ENCODE measurements at places on chromosomes 1 and 21. TPM values are rescaled to one million over a fixed set of nuclear protein-coding genes. Genes with fewer than 3 reads are reported as not detected.

The CD1B gene
- not detected for total RNA-seq

The PROK1 gene
- not detected for total RNA-seq

The EFNA1 gene
- 0.50 TPM for total RNA-seq

The PTPN7 gene
- total RNA-seq = not detected

GRCh38 chr1:76613886-76614285, 253.4 kb upstream of the ST6GALNAC5 start:
- H3K4me3 ChIP-seq = no peak overlapping the region
- H3K27me3 ChIP-seq = no peaks in the 10 kb centered on the region
- H3K27ac ChIP-seq = no peak overlapping the region

DNA sequence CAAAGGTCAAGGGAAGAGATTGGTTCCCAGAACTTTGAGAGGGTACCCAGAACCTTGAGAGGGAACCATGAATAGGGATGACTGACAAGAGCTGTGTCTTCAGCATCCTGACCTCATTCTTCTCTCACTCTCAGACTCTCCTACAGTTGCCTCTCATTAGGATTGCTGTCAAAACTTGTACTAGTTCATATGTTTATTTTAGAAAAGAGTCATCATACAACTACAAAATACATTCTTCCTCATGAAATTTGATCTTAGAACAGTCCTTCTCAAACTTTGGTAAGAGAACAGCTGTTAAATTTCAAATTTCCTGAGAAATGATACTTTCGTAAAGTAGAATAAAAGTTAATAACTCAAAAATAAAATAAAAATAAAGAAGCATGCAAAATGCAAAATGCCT, 161.4 kb upstream of the ZRANB2 start:
- no peaks in the 10 kb centered on the region for H3K4me1 ChIP-seq
- H3K36me3 ChIP-seq = no peaks in the 10 kb centered on the region
- H3K27ac ChIP-seq = no peak overlapping the region

DNA sequence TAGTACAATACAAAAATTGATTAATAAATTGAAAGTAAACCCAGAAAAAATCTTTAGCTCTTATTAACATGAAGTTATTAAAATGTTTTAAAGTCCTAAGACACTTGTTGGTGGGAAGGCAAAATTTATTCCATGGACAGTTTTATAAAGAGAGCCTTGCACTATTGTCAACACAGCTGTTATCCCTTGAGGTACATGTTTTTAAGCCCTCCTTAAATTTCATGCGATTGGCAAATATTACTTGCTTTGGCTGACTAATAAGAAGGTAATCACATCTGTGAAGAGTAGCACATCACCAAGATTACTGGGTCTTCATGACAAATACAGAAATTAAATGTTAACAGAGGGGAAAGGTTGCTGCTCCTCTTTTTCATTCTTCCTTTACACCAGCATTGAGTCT, 611.1 kb downstream of the BRINP3 start:
- no peak overlapping the region for H3K4me3 ChIP-seq
- H3K27ac ChIP-seq = no peak overlapping the region
- no peaks in the 10 kb centered on the region for H3K27me3 ChIP-seq
- DNase-seq = no peak
- peaks cover 5% of the 10 kb centered on the region for H3K4me1 ChIP-seq
